Immature natural killer cell (primary cell): ENCODE measurements at places on chromosomes 3 and 15.

DNA sequence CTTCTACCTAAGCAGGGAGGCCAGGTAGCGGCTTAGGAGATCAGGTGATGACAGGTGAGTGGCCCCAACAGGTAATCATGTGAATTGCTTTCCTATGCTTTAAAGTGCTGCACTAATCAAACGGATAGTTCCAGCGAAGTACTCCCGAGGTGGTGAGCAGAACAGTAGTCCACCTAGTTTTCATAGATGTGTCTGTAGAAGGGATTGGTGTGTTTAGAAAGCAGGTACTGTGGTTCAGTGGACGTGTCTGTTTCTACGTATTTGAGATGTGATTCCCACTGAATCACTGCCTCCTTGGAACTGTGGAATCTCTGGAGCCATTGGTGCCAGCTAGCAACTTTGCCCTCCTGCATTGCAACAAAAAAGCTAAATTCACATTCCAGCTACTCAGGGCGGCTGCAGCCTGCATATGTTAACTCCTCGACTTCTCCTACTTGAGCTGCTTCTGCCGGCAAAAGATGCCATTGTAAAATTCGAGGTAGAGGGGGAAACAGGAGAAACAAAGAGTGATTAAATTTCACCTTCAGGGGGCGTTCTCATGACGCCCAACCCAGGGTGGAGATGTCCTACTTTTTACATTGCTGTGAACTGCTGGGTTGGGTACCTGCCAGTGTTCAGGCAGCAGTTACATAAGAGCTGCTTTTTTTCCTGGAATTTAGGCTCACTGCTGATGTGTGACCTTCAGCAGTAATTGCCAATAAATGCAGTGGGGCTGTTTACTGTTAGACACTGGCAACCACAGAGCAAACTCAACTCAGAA, 227.3 kb downstream of the ITPR1 start:
- DNase-seq = peak; percentile 41

- DNase-seq = no peak
Measured at GRCh38 chr3:69541711-69542088, 155.8 kb upstream of the FRMD4B start.

DNA sequence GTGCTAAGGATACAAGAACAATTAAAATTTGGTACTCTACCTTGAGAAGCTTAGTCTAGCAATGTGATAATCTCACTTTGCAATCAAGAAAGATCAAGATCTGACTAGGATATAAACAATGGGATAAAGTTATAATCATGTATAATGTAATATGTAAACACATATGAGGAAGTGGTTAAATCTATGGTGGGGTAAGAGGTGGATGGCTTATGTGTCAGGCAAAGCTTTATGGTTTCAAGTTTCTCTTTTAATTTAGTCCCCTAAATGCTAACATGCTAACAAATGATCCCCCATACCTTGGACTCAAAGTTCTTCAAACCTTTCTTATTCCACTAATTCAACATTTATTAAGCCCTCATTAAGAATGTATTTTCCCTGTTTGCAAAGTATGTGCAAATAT, 2.5 kb downstream of the RSL24D1 start:
- DNase-seq = no peak

- no peak for DNase-seq
Measured at GRCh38 chr15:49313650-49314049, 109.4 kb upstream of the FGF7 start.

- no peak for DNase-seq
Measured at GRCh38 chr15:100715571-100716455, 113.4 kb downstream of the ASB7 start.

- no peak for DNase-seq
Measured at GRCh38 chr3:105811518-105812193, 57.2 kb downstream of the CBLB start.

- no peak for DNase-seq
Measured at GRCh38 chr3:104908761-104909160, 457.9 kb upstream of the ALCAM start.

- peak; percentile 59 for DNase-seq
Measured at GRCh38 chr15:89143503-89144162, 55.4 kb downstream of the ABHD2 start.

GRCh38 chr3:53255423-53255774, 423 bp downstream of the TKT start:
- DNase-seq = no peak

DNA sequence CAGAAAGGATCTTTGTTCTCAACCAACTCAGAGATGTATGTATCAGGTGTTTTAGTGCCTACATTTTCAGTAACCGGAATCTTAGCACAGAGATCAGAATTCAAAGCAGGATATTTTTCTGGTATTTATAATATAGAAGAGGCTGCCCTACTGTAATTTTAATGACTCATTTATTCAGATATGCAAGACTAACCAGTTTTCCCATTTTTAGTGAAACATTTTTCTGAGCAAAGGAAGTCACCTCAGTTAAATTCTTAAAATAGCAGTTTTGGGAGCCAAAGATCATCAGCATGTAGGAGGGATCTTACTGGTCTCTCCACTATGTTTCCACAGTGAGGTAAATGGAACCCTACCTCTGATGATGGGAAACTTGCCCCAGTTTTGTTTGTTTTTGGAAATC, 42.0 kb downstream of the SRP14 start:
- no peak for DNase-seq

DNA sequence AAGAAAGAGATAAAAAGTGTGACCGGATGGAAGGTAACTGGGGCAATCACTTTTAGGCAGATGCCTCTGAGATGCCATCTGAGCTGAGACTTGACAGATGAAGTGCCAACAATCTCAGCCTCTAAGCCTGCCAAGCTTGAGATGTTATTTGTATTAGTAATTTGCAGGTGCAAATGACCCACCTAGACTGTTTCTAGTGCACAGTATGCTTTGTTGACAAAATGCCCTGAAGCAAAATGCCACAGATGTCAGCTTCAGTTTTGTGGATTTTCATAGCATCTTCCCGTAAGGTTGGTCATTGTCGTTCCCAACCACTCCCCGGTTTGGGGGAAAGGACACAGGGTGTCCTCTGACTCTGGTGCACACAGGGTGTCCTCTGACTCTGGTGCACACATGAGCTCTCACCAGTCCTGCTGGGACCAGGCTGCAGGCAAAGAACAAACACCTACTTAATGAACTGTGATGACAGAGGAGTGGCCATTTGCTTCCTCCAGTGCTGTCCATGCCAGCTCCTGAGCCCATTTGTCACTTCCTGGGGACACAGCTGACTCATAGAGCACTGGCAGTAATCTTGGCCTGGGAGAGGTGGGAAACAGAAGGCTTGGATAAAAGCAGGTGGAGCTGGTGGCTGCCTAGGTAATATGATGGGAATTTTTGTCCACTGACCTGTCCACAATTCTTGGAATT, 16.7 kb upstream of the PPP1R2 start:
- no peak for DNase-seq

DNA sequence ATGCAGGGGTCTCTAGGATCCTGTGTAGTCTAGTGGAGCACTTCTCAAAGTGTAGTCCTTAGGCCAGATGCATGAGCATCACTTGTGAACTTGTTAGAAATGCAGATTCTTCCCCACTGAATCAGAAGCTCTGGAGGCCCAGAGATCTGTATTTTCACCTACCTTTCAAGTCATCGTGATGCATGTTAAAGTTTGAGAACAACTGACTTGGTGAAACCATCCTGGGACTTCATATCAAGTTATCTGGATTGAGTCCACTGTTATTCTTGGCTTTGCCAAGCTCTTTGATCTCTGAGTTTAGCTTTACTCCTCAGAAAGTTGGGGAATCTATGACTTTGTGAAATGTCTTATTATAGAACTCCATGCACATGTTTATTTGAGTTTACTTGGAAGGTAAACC, 78.5 kb downstream of the ARNT2 start:
- DNase-seq = no peak

DNA sequence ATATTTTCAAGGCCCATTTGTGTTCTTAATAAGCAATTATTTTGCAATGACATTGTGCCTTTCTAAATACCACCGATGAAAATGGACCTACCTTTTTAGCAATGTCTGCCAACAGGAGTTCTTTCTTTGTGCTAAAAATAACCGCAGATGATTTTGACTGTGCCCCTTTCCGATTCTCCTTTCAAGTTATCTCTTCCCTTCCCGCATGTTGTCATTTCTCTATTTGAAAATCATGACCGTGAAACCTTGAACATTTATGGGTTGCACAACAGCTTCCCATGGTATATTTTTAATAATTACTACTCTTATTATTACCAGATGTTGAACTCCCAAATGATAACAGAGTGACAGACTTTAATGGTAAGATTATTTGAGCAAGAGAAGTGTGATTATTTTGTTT, 10.3 kb upstream of the ETFA start:
- no peak for DNase-seq

- no peak for DNase-seq
Measured at GRCh38 chr3:197748597-197749314, 927 bp upstream of the FYTTD1 start.

DNA sequence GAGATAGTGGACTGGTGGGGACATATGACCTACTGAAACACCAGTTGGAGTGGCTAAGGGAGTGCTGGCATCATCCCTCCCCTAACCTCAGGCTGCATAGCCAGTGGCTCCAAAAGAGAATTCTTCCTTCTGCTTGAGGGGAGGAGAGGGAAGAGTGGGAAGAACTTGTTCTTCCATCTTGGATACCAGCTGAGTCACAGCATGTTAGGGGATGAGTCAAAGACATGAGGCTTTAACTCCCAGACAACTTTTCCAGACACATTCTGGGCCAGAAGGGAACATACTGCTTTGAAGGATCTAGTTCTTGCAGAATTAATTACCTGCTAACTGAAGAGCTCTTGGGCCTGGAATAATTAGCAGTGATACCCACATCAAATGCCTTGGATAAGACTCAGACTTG, 36.8 kb upstream of the PEX5L start:
- DNase-seq = no peak
